Progenitor cell of endocrine pancreas (in vitro differentiated cells): ENCODE measurements at places on chromosomes 4 and X. TPM values are rescaled to one million over a fixed set of nuclear protein-coding genes. Genes with fewer than 3 reads are reported as not detected.

The ZNF280C gene
- total RNA-seq, result 15.0 and 16.2 TPM in 2 replicates

The DIAPH2 gene
- 29.7 and 30.0 TPM in 2 replicates for total RNA-seq

The PDLIM3 gene
- 3.2 and 3.8 TPM in 2 replicates for total RNA-seq

The COL4A6 gene
- 66.6 and 79.4 TPM in 2 replicates for total RNA-seq

The VSIG4 gene
- total RNA-seq, result not detected in 2 replicates

The MAOB gene
- 0.82 and 0.93 TPM in 2 replicates for total RNA-seq

The TMEM35A gene
- 5.8 and 7.6 TPM in 2 replicates for total RNA-seq

The NR3C2 gene
- total RNA-seq, result 2.7 and 3.4 TPM in 2 replicates

The F9 gene
- total RNA-seq, result not detected in 2 replicates

The STIM2 gene
- 48.7 and 49.3 TPM in 2 replicates for total RNA-seq

The HSFX1 gene
- total RNA-seq, result 2.9 and 3.4 TPM in 2 replicates

The LUZP4 gene
- not detected in 2 replicates for total RNA-seq

The VEGFC gene
- 0.38 and 0.67 TPM in 2 replicates for total RNA-seq

The EPGN gene
- total RNA-seq, result not detected in 2 replicates

The TMEM150C gene
- 7.3 and 8.6 TPM in 2 replicates for total RNA-seq

The SPACA5 gene
- not detected in 2 replicates for total RNA-seq

The HMGN5 gene
- total RNA-seq, result 7.9 and 10.0 TPM in 2 replicates
